Activated naive CD4-positive, alpha-beta T cell treated with anti-CD3 and anti-CD28 coated beads, Interleukin-2, amount 50 U/mL, for 16 hours (primary cell): ENCODE measurements at places on chromosomes 7 and 10.

GRCh38 chr7:4621396-4621795 is 60.7 kb upstream of the FOXK1 start:
- no peak for DNase-seq

DNA sequence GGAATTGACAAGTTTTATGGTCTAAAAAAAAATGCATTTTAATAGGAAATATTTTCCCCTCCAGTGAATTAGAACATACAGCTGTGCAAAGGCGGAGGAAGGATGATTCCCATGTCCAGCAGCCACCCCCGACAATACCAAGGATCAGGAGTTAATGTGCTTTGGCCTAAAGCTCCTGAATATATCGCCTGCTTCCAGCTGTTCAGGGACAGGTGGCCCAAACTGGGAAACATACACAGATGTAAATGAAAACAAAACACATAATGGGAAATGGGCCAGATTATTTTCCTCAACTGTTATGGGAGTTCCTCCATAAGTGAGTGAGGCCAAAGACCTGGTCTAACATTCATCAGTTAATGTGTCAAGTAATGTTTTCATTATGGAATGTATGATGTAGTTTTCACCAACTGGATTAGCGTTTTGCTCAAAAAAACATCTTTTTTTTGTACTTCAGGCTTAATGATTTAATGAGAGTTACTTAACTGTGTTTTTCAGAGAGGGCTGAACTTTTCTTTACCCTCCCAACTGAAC is 55.1 kb upstream of the LAMB1 start:
- DNase-seq = no peak

- no peak for DNase-seq
These were observed 71.1 kb upstream of the FZD1 start for GRCh38 chr7:91193141-91193540.

- no peak for DNase-seq
These were observed 241.9 kb downstream of the PLXDC2 start for GRCh38 chr10:20058135-20058534.

- no peak for DNase-seq
These were observed 31.6 kb upstream of the C10orf67 start for GRCh38 chr10:23376229-23376655.

- no peak for DNase-seq
These were observed 64.2 kb upstream of the DNAJB6 start for GRCh38 chr7:157272351-157273207.

GRCh38 chr7:43509906-43510305 is 73.0 kb upstream of the STK17A start:
- DNase-seq = no peak

GRCh38 chr7:83305027-83305426 is 142.3 kb upstream of the PCLO start:
- no peak for DNase-seq

DNA sequence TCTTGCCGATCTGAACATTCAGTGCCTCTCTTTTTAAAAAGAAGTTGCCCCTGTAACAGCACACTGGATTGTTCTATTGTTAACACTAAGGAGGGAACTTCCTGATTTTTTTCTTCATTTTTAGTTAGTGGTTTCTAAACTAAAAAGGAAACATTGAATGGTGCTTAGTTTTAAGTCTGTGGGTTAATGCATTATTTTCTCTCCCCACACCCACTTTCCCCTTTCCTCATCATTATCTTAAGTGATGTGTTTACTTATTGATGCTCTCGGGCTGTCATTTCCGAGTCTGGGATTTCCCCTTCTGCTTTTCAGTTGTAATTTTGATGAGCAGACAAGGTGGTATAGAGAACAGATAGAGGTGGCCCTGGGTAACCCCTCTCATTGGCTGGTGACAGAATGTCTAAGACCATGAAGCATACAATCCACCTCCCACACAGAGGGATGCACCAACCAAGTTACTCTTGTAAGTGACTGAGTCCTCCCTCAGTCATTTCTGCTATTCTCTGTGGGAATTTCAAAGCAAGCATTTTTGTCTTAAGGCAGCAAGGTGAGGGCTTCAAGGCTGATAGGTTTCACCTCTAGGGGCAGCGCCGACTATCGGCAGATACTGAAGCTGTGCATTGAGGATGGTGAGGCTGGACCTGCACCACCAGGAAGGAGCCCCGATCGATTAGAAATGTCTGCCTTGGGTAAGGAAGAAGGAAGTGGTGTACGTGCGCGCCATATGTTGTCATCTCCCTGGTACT is 49.5 kb downstream of the CHN2 start:
- peak; percentile 24 for DNase-seq

DNA sequence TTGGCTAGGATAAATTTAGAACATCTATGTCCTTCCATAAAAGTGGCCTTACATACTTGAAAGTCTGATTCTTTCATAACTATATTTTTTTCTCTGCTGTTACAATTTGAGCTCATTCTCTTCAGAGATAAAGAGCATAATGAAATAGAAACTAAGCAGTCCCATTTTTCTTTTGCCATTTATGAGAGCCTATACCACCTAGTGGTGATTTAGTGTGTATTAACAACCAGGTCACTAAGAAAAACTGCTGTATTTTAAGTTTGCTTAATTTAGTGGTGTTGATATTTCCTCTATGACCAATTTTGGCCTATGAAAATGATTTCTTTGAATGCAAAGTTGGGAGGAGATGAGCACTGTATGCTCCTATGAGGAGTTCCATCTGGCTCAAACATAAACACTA is 88.7 kb upstream of the ZWINT start:
- no peak for DNase-seq

DNA sequence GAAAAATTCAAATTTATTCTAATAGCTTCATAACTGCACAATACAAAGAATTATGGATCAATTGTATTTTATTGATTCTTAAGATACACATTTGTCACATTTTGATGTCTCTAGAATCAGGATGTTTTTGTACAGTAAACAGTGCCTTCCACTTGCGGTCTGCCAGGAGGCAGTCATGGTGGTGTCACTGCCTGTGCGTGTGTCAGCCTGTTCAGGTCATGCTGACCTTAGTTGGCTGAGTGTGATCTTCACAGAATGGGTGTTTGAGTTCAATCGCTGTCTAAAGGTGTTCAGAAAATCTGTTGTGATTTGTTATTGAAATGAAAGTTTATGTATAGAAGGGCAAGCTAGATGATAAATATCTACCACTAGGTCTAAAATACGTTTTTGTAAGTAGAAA is 20.7 kb downstream of the SEC61A2 start:
- no peak for DNase-seq

DNA sequence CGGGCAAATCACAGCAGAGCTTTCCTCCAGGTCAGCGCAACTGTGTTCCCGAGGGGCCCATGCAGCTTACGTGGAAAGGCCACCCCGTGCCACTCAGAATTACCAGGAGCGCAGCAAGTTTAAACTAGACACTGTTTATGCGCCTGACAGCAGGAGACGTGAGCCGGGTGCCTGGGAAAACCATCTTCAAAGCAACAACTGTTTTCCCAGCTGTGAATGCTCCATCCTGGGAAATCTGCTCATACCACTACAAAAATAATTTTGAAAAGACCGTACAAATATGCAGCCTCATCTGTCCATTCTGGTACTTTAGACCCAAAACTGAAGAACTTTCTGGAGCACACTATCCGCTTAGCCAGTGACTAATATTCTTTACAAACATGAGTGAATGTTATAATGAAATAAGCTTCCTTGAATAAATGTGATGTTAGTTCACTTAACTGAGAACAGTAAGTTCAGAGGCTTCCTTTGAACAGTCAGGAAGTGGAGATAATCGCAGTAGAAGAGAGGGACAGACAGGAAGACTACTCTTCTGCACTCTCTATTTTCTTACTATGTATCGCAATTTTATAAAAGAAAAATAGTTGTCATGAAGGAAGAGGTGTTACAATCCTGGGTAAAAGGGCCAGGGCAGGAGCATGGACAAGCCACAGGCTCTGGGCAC is 16.7 kb downstream of the GPER1 start:
- no peak for DNase-seq

- DNase-seq = no peak
These were observed 57.5 kb downstream of the CPED1 start for GRCh38 chr7:121046009-121046408.

DNA sequence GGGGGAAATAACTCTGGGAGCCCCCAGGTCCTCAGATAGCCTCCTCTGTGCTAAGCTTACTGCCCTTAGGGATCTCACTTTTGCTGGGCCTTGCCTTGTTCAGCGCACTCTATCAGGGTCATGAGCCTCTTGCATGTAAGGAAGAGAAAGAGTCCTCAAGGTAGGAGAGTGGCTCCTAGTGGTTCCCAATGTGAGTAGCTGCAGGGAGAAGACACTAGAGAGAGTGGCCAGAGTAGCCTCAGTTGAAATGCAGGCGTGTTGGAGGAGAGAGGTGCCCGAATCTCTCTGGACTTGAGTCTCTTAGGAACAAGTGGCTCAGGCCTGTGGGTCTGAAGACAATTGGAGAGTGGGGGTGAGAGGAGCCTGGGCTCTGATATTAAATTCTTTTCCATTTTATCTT is 94.3 kb upstream of the SORCS3 start:
- DNase-seq = no peak

- DNase-seq = no peak
These were observed 3.5 kb downstream of the LRRTM3 start for GRCh38 chr10:66929375-66929774.

GRCh38 chr10:132241086-132241485 is 54.3 kb downstream of the DPYSL4 start:
- no peak for DNase-seq

DNA sequence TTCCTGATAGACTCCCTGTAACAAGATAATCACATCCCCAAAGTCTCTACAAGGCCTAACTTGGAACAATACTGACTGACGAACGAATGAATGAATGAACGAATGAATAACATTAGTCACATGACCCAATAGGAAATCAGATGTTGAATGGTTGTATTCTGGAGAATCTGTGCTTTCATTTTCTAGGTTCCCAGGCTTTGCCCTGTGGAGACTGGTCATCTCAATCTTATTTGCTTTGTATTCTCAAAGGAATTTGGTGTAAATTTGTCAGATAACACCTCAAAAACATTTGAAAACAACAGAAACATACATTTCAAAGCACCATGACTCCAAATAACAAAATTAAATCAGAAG is 69.6 kb upstream of the COL1A2 start:
- no peak for DNase-seq

GRCh38 chr10:103110407-103110806 is 82.7 kb downstream of the NT5C2 start:
- DNase-seq = no peak

DNA sequence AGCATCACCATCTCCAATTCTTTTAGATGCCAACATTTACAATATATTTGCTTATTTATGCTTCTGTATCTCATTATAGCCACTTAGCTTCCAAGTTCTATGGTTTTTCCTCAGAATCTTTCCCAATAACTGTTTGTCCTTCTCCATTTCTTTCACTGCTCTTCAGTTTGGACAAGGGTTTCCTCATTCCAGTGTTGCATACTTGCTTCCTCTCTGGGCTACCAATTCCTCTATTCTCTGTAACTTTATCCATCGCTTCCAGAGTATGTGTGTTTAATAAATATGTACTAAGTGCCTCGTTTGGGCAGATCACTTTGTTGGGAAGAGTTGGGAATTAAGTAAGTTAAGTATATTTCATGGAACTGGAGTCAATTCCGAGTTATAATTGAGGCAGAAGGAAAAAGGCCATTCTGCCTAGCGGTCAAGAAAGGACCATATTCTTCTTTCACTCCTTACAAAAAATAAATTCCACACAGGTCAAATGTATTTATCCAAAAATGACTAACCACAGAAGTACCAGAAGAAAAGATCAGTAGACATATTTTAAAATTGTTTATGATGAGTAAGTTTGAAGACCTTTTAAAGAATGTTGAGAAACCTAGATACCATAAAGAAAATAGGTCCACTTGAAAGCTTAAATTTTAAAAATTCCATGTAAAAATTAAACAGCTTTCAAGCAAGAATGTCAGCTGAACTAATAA is 10.8 kb downstream of the STAMBPL1 start:
- no peak for DNase-seq

DNA sequence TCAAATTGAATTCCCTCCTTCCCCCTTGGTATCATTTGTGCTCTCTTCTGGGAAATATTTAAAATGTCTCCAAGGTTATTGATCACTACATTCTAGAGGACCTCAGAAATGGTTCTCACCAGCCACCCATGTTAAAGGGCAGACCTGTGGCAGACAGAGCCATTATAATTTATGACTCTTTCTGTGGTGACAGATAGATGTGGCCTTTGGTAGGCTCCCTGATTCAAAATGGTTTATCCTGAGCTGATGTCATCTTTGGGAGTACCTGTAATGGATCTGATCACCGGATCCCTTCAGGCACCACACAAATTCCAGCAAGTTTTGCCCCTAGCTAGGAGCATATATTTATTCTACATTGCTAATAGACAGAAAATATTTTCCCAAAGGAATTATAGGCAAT is 267.5 kb downstream of the SDK1 start:
- no peak for DNase-seq

GRCh38 chr10:118145256-118145655 is 98.5 kb upstream of the RAB11FIP2 start:
- DNase-seq = no peak

DNA sequence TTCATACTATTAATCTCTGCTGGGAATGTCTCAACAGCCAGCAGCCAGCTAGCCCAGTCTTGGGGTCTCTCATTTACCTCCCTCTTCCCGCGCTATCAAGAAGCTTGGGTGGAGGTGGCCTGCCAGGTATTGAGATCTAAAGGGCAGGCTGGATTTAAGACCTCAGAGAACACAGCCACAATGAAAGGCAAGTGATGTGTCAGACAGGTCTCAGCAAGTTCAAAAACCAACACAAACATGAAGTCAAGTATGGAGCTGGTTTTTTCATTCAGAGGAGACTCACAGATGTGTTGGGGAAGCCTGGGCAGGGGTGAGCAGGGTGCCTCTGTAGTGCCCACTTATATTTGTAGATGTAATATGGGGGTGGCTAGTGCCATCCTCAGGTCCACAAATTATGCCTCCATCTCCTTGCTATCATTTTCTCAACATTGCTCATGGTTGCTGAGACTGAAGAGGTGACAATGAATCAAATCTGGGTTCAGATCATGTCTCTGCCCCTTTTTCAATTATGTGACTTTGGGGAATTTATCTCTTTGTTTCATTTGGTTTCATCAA is 27.7 kb upstream of the CROT start:
- DNase-seq = no peak

DNA sequence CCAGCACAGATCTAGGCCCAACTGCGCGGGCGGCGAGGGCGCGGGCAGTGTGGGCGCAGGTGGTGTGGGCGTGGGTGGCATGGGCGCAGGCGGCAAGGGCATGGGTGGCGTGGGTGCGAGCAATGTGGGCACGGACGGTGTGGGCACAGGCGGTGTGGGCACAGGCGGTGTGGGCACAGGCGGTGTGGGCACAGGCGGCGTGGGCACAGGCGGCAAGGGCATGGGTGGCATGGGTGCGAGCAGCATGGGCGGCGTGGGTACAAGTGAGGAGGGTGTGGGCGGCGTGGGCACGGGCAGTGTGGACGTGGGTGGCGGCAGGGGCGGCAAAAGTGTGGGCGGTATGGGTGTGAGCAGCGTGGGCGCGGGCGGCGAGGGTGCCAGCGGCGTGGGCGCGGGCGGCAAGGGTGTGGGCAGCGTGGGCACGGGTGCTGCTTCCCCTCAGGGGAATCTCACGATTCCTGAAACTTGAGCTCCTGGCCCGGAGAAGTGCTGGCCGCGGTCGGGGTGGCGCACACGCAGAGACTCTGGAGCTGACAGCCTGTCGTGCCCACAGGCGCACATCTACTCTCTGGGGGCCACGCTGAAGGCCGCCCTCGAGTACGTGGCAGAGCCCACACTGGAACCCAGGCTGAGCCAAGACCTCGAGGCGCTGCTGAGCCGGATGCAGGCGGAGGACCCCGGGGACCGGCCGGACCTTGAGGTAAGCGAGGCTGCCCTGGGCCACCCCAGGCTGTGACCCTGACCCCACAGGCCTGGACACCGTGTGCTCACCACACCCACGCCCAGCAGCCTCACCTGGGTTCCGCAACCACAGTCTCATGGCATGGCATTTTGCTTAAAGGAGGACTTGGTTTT is 23.0 kb downstream of the KNDC1 start:
- no peak for DNase-seq
